ENCODE measurements at places on chromosomes 7 and 10. TPM values are rescaled to one million over a fixed set of nuclear protein-coding genes. Genes with fewer than 3 reads are reported as not detected.
A peak's percentile ranks its signal among the peaks of the same experiment; 100 is the strongest.

GRCh38 chr7:156017431-156017830, 205.2 kb upstream of the SHH start:
- no peak for DNase-seq

DNA sequence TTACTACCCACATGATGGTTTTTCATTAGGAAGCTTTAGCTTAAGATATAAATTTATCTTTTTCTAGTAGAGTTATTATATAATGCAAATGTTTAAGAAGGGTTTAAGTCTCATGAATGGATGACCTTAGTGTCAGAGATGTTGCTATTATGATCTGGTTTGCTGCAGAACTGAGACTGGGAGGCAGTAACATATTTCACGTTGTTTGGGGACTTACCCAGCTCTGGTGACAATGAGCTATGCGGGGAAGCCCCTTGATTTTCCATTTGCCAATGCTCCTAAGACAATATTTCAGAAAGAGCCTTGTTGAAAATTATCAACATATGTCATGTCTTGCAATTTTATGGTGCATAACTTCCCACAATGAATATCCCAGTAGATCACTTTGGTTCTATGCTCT, 754.6 kb downstream of the REEP3 start:
- DNase-seq, result no peak

Gene NEUROD6
- total RNA-seq, result not detected

DNA sequence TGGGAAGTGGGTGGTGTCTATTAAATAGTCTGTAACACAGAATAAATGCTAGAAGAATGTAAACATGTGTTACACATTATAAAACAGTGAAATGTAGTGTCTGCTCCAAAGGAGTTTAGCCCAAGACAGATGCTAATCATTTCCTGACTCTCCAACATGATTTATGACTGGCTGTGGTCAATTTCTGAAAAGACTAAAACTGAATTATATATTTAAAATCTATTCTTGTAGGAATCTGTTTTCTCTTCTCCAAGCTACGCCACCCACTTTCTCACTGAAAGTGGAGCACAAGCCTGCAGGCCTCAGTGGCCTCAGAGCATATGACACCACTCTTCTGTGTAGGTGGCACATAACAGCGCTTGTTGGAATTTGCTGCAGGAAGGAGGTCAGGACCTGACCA, 44.4 kb downstream of the CTTNBP2 start:
- no peak for DNase-seq

GRCh38 chr7:90173127-90173844, 19.0 kb downstream of the STEAP1 start:
- DNase-seq, result no peak

GRCh38 chr7:84302949-84303348, 108.4 kb upstream of the SEMA3A start:
- DNase-seq, result no peak

GRCh38 chr10:16905320-16905719, 88.1 kb upstream of the RSU1 start:
- DNase-seq, result no peak

DNA sequence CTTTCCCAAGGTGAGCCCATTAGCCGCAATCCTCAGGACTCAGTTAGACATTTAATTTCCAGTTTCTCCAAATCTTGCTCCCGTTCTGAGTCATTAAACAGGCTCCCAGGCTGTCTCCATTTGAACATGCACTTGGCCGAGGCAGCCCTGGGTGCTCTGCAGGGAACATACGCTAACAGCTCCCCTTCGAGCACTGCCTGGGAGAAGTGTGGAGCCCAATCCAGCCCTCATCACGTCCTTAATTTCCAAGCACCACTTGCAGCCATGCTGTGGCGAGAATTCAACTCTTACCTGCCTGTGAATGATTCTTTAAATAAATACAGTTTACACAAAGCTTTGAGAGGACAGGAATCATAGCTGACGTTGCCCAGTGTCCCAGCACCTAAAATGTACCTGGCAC, 218.2 kb downstream of the CCSER2 start:
- no peak for DNase-seq

DNA sequence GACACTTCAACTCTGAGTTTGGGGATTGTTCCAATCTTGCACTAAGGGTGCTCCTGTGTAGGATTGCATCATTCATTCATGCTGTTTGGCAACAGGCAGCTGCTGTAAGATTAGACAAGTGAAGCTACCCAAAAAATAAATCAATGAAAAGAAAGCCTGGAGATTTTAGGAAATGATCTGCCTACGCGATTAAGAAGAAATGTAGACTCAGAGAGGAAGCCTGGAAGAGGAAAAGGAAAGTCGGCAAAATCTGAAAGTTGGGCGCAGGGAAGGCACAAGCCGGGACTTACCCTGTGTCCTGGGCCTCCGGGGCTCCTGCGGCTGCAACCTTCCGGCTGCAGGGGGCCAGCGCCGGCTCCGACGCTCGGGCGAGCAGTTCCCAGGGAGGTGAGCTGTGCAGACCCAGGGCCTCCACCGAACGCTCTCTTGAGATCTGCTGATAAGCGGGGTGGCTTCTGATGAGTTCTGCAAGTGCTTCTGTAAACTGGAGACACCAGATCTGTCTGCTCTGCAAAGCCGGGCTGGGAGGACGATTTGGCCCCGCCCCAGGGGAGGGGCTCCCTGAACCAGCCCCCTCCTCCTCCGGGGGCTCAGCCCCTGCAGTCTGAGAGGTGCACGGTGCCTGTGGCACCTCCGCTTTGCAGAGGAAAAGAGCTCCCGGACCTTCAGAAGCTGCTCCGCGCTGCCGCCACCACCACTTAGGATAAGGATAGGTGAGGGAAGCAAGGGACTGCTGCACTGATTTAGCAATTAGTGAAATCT, 17.4 kb downstream of the PSPH start:
- DNase-seq, result peak; percentile 83

GRCh38 chr7:117270371-117270770, 52.5 kb downstream of the WNT2 start:
- no peak for DNase-seq

Gene MSRB2
- 31.3 TPM for total RNA-seq

GRCh38 chr10:5910323-5911100, 20.5 kb downstream of the FBH1 start:
- DNase-seq, result no peak

Gene FFAR4
- total RNA-seq, result not detected

DNA sequence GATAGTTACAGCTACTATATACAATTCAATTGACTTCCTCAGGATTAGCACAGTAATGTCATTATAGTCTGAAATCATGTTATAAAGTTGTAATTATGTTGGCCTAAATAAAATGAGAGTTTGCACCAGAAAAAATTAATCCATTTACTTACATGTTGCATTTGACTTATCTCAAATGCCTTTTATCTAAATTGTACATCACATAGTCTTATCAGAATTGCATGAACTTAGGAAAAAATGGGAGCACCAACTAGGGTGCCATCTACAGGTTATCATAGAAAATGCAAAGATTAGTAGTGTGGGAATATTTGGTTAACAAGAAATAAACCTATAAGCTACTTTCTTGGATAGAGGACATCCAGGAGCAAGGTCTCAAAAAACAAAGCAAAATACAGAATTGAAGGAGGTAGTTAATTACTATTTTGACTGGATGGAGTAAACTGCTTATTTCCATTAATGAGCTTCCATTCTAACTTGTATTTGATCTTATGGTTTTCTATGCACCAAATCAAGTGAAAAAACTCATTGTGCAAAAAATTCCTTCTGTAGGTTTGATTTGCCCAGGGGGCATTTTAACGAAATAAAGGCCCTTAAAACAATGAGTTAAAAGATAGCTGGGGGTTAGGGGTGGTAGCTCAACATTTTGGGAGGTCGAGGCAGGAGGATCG, 60.0 kb upstream of the ORC5 start:
- no peak for DNase-seq

DNA sequence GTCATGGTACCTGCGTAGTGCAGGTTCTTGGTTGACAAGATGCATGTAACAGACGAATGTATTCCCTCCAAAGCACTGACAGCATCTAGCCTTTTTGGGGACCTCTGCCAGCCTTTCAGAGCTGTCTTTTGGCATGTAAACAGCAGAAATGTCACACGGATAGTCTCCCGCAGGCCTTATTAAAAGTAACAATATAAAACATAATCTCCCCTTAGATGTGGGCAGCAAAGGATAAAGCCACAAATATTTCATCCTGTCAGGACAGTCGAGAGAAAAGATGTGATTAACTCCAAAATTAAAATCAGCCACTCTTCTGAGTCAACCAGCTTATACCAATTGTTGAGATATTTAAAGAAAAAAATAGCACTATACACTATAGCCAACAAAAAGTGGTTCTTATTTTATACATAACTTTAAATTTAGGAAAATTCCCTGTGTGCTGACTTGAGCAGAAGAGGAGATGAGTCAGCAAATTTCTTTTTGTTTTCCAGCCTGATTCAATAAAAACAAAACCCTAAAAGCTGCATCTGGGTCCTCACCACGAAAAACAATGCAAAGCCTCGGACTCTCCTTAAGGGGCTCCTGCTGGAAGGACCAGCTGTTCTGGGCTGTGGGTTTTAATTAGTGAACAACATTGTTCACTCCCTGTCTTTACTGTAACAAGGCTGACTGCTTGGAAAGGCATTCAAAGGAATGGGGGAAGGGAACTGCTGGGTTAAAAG, 240.2 kb downstream of the ADAM12 start:
- DNase-seq, result peak; percentile 33

- no peak for DNase-seq
Measured at GRCh38 chr7:156932006-156932405, 17.5 kb upstream of the NOM1 start.

Gene RBM48
- total RNA-seq, result 15.4 TPM

DNA sequence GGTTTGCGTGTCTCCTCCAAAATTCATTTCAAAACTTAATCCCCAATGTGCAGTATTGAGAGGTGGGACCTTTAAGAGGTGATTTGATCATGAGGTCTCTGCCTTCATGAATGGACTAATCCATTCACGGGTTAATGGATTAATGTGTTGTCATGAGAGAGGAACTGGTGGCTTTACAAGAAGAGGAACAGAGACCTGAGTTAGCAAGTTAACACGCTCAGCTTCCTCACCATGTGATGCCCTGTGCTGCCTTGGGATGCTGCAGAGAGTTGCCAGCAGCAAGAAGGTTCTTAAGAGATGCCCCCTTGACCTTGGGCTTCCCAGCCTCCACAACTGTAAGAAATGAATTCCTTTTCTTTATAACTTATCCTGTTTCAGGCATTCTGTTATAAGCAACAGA, 3.7 kb upstream of the TCTN3 start:
- DNase-seq, result no peak

DNA sequence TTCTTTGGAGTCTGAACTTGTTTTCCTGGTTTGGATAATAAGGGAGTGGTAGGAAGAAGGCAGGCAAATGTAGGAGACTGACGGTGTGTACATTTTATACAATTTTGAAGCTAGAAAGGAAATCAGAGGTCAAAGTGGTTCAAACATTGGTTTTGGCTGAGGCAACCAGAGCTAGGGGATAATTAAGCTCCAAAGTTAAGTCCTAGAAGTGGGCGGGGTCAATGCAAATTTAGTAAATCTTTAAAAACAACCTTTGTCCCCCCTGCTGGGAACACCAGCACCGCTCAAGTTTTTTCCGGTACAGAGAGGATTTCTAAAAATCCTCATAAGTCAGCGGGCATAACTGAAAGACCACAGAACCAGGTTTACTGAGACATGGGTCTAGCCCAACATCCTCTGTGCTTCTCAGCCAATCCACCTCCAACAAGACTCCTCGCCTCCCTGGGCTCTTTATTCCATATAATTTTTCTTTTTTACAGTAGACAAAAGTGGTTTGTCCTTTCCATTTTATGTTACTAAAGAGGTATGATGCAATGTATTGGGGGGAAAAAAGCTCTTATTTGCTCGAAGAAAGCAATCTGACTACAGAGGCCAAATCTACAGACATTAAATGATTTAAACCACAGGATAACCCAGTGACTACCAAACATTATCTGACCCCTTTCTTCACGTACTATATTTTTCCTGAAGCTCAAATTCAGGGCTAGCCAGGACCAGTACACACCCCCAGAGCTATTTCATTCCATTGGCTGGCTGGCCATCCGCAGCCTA, 1.6 kb downstream of the GLUD1 start:
- DNase-seq, result no peak

GRCh38 chr7:101558742-101559325, 70.3 kb downstream of the MYL10 start:
- DNase-seq, result no peak

GRCh38 chr7:85150624-85151023, 36.2 kb downstream of the SEMA3D start:
- DNase-seq, result no peak

DNA sequence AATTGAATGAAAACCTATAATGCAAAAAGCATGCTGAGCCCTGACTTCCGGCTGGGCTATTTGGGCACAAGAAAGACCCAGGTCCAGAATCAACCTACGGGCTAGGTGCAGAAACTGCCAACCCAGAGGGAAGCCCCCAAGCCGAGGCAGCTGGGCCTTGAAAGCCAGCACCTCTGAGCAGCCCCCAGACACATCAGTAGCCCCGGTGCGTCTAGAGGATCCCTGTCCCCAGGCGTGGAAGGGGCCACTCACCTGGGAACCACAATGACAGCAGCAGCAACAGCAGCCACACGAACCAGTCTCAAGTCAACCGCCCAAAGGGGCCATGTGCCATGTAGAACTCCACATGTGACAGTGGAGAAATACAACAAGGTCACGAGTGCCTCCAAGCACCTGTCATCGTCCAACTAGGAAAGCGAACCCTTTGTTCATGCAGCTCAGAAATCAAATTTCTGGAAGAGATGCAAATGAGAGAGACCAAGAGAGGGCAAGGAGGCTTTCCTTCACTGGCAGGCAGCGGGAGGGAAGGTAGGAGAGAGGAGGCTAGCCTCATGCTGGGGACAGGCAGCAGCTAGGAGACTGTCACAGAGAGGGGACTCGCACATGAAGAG, 57.5 kb upstream of the CHST15 start:
- no peak for DNase-seq

- DNase-seq, result no peak
Measured at GRCh38 chr7:20307119-20307518, 23.6 kb upstream of the ITGB8 start.

GRCh38 chr7:55104712-55105433, 86.1 kb downstream of the EGFR start:
- DNase-seq, result no peak

Gene TMEM209
- 15.4 TPM for total RNA-seq

DNA sequence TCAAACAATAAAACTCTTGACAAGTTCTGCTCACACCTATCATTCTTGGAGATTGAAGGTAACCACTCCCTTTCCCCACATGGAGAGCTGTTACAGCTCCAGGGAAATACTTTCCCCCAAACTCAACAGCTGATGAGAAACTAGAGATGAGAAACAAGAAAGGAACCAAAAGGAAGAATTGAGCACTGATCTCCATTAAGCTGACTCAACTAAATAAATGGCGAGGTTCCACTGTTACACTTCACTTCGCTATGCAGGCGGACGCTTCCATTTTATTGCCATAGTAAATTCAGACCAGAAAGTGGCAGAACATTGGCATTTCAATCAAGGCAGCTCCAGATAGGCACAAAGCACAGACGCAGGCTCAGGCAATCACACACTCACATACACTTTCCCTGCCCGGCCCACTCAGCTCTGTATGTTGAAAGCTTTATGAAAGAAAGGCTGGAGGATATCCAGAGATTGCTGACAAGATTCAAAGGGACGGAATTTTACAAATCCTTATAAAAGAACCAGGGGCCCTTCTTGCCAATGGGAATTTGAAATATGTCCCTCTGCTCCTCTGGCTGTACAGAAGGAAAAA, 11.5 kb upstream of the YAE1 start:
- DNase-seq, result no peak

Gene ECHS1
- 64.2 TPM for total RNA-seq

- no peak for DNase-seq
Measured at GRCh38 chr10:103998805-103999204, 31.9 kb downstream of the SLK start.

Gene DNAJB12
- 23.0 TPM for total RNA-seq

Gene LEP
- total RNA-seq, result not detected

- DNase-seq, result no peak
Measured at GRCh38 chr10:58697691-58698090, 185.0 kb downstream of the BICC1 start.

- peak; percentile 78 for DNase-seq
Measured at GRCh38 chr10:121886997-121887622, 40.7 kb downstream of the ATE1 start.

Data from glutamatergic neuron (in vitro differentiated cells).